Activated effector memory CD4-positive, alpha-beta T cell treated with Interleukin-2 at 50 U/mL for 16 hours (primary cell): ENCODE measurements at places on chromosomes 6 and 20.

GRCh38 chr6:25428758-25429317 is 149.7 kb downstream of the CARMIL1 start:
- DNase-seq: no peak

DNA sequence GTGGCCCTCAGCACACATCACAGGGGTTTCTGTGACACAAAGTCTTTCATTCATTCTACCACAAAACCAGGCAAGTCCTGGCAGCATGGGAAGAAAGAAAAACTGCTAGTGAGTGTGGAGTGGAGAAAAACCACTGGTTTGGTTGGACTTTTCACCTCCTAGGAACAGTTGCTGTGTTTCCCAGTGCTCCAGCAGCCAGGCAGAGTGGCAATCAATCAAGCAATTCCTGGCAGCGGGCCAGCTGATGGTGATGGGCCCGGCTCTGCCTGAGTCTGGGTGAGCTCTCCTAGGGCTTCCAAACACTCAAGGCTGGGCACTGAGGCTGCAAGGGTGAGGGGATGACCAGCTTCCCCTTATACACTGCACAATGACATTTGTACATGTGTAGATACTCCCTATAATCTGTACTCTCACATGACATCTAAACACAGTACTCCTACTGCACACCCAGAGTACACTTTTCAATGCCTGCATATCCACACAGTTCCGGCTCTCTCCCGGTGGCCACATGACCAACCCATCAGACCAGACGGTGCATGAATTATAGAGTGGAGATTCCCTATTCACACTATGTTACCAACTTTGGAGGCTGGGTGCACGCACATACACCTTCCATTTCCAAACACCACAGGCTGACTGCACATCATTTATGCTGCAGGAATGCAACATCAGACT is 156.6 kb downstream of the UNC5CL start:
- no peak for DNase-seq

- no peak for DNase-seq
These were observed 401.0 kb downstream of the PAX1 start for GRCh38 chr20:22106308-22106938.

DNA sequence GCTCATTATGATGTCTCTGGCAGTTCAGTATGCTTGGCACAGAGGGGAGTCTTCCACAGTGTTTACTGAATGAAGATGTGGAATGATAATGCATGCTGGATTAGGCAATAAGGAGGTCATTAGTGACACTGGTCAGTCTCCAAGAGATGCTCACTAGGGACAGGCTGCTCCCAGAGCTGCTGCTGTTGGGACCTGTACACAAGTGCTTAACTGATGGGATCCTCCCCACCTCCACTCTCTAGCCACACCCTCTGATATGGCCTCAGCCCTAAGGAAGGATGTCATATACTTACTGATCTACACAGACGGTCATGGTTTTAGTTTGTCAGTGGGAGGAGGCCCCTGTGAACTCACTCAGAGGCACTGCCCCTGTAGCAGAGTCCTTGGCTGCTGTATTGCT is 73.4 kb downstream of the MYB start:
- no peak for DNase-seq

- DNase-seq: no peak
These were observed 32.5 kb downstream of the SYNDIG1 start for GRCh38 chr20:24501764-24502556.

GRCh38 chr6:169078399-169079145 is 175.1 kb downstream of the THBS2 start:
- DNase-seq: no peak

GRCh38 chr6:44262467-44263353 is 2.6 kb downstream of the NFKBIE start:
- no peak for DNase-seq

DNA sequence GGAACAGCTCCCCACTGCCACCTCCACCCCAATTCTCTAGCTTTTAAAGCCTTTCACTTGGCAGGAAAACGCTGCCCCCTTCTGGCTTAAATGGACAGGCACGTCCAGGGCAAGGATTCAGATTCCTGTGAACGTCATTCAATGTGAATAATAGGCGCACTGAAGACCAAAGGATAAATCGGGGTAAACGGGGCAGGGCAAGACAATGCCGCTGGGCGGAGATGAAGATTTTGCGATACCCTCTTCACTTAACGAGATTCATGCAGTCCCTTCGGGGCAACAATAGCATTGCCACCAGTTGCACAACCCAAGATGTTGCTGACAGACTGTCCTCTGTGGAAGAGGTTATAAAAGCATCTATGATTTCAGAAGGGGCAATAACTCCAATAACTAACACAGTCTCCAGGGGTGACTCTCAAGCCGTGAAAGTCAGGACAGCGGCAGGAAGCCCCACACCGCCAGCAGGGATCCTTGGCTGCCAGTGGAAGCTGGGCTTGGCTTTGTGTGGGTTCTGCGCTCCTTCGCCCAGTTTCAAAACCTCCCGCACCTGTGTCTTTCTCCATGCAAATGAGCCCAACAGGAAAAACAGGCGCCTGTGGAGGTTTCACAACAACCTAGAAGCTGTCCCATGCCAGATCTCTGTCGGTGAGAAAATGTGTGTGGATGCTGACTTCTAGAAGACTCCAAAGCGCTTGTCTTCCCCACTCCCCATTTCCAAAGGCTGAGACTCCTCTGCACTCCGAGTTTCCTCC is 291.8 kb downstream of the BMP7 start:
- DNase-seq: no peak

DNA sequence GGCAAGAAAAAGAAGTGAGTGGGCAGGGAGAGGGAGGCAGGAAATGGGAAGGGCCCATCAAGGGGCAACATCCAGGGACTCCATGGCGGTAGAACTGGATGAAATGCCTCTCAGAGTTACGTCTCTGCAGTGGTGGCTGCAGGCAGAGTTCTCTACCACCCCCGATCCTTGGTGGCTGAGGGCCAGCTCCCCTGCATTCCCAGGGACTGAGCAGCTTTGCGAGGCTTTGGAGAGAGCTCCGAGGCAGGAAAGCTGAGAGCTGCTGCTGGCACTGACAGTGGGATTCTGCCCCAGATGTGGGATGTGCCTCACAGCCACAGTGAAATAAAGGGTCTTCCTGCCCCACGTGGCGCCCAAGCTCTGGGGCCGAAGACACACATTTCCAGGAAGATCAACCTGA is 236.6 kb downstream of the SLC24A3 start:
- no peak for DNase-seq
